ENCODE measurements at places on chromosomes 7 and 10.

- no peak for DNase-seq
Observed at GRCh38 chr10:128067691-128068397, 58.4 kb downstream of the MKI67 start.

- DNase-seq: no peak
Observed at GRCh38 chr10:97664282-97664850, 22.7 kb downstream of the AVPI1 start.

DNA sequence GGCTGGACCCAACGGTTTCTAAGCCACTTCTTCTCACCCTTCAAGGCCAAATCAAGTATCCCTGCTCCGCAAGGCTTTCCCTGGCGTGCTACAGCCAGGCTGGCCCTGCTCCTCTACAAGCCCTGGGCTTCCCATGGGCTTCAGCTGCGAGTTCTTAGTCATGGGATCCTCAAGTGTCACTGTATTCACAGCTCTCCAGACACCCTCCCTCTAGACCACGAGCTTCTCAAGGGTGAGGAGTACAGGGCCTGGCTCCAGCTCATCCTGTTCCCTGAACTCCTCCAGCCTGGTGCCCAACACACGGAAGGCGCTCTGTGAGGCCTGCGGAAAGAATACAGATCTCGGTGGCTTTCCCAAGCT lies 38.8 kb downstream of the FAM53B start:
- no peak for DNase-seq

GRCh38 chr10:8374334-8374733 lies 319.8 kb downstream of the GATA3 start:
- no peak for DNase-seq

DNA sequence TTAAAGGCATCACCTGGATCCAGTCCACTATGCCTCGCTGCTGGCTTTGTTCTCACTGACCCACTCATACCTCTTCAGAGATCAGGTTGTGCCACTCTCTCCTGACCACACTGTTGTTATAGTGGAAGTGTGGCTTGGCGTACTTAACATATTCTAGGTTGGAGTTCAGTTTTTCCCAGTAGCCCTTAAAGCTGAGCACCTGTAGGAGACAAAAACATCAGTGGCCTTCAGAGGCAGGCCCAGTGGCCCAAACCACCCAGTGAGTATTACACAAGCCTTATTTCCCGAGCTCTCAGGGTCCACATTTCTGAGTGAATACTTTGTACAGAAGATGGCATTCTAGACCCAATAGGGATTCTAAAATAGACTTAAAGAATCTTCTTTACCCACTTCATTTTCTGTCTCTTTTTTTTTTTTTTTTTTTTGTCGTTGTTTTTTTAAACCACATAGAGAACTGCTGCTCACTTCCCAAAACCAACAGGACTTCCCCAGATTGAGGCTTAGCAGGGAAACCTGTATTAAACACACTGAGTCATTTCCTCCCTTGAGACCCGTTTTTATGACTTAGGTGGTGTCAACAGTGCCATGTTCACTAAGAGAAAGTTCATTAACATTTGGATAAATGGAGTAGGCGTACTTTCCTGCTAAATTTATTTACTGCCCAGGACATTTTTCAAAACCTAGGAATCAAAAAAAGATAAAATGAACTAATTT lies 85.8 kb downstream of the GSAP start:
- peak; percentile 36 for DNase-seq

DNA sequence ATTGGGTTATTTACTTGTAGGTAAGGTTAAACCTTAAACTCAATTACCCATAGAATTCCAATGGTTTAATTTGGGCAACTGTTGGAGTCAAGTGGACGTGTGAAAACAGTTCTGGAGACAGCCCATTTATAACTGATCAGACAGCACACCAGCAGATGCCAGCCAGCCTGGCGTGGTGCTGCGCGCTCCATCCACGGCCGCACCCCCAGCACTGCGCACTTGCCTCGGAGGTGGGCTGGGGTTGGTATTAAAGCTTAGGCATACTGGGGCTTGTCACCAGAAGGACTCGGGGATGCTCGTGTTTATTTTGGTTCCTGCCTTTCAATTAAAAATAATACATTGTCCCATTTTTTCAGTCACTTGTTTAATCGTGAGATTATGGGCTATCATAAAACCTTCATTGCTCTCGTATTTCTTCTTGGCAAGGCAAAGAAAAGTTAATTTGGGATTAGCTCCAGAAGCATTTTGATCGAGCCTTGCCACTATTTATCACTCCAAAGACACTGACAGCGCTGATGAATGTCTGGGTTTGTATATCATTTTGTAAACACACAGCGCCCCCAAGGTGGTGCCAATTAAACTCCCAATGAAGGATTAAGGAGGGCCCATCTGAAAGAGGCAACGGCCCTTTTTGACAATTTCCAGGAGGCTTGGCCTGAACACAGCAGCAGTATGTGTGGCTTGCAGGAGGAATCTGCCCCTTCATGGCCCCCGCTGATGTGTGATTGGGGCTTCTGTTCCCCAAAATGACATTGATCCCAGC lies 204.5 kb upstream of the CXCL12 start:
- DNase-seq: no peak

DNA sequence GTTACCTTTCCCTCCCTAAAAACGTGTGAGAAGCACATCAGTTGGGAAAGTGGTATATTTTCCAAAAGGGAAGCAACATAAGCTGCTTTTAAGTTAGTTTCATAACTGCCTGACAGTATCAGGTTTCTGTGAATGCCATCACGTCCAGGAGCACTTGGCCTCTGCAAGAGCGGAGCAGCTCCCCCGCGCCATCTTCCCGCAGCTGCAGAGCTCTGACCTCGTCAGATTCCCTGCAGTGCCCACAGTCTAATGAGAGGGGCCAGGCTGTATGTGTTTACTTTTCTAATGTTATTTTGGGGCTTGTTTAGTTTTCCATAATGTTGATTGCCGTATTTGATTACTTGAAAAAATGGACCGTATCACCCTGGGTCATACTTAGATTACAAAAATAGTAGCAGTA lies 74.2 kb downstream of the MGMT start:
- DNase-seq: no peak

DNA sequence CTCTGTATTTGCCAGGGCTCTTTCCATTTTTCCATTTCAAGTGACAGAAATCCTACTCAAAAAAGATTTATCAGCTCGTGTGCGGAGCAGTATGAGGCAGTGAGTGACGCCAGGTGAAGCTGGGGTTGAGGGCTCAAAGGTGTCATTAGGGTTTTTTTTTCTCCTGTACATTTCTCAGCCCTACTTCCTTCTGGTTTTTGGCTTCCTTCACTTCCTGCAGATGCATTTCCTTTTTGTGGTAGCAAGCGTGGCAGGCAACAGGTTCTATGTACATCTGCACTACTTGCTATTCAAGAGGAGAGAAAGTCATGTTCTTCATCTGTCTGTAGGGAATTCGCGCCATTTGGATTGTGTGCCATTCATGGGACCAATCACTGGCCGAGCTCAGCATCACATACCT lies 52.8 kb upstream of the AOAH start:
- no peak for DNase-seq

- DNase-seq: no peak
Observed at GRCh38 chr10:21505711-21506278, 19.7 kb downstream of the SKIDA1 start.

GRCh38 chr10:11863353-11864109 lies 40.4 kb downstream of the PROSER2 start:
- peak; percentile 64 for DNase-seq

DNA sequence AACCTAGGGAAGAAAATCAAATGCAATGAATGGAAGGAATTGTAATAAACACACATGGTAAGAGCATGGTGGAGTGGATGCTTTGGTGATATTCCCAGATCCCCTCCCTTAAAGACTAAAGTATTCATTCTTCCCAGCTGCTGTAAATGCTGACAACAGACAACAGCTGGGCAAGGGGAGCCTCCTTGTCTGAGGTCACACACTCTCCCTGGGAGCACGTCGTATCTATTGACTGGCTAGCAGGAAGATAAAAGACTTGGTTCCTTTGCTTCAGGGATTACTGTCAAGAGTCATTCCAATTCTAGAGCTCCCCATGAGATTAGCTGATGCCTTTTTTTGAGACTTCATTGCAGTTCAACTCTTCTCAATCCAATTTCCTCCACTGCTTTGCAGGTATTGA lies 443.5 kb upstream of the ETV1 start:
- DNase-seq: no peak

- no peak for DNase-seq
Observed at GRCh38 chr7:94239661-94240234, 154.9 kb upstream of the COL1A2 start.

GRCh38 chr10:57977262-57977661 lies 290.4 kb downstream of the IPMK start:
- no peak for DNase-seq

DNA sequence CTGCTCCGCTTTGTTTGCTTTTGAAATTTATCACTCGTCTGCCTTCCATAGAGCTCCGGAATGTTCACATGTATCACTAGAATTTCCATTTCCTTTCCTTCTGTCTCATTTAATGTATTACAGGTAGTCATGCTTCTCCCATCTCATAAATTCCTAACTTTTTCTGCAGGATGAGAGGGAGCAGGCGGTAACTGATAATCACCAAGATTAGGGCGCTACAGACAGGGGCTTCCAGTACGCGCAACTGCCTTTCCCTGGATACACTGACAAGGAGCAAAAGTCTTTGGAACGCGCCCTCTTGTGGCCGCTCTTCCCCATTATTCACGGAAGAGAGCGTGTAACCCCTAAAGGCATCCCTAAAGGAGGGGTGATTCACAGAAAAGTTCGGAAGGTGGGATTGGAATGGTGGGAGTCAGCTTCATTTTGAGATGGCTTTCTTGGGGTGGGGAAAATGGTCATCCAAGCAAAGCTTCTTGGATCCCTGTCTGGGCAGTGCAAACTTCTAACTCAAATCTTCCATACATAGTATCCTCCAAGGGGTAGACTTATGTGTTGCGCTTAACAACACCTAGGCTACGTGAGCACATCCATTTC lies 6.5 kb downstream of the INHBA start:
- DNase-seq: peak; percentile 71

DNA sequence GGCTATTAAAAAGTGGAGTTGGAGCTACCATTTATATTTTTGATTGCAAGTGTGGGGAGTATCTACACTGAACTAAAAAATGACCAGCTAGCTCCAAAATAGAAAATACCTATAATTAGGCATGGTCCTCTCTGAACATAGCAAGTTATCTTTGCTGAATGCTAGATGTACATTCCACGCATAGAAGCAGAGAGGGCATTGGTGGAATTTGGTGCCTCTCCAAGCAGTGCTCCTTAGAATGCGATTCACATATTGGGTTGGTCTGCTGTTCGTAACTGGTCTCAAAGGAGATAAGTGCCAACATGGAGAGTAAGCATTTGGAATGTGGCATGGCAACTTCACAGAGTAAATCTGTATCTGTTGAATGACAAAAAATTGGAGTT lies 196.2 kb downstream of the PTN start:
- DNase-seq: no peak

GRCh38 chr7:39509436-39509835 lies 56.8 kb upstream of the YAE1 start:
- DNase-seq: no peak

DNA sequence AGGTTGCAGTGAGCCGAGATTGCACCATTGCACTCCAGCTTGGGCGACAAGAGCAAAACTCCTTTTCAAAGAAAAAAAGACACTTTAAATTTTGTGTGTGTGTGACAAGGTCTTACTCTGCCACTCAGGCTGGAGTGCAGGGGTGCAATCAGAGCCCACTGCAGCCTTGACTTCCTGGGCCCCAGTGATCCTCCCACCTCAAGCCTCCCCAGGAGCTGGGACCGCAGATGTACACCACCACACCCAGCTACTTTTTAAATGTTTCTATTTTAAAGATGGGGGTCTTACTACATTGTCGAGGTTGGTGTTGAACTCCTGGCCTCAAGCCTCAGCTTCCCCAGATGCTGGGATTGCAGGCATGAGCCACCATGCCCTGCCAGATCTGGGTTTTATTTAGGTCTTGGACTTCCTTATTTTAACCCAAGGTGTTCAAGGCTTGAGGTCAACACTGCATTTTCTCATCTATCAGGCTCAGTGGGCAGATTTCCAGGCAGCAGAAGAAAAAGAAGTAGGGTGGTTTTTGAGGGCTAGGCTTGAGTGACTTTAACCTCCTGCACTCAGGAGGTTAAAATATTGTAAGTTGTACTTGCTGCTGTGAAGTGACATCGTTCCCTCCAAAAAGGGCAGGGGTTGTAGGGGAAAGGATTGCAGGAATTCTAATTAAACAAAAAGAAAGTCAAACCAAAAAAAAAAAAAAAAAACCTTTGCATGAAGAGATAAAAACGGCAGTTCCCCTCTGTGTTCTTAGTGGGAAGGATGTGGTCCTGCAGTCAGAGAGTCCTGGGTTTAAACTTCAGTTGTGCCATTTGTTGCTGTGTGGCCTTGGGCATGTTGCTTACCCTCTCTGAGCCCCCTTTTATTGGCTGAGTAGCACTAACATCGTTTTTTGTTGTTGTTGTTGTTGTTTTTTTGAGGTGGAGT lies 71.5 kb downstream of the CARD11 start:
- peak; percentile 60 for DNase-seq

GRCh38 chr7:96401200-96401599 lies 79.3 kb upstream of the SLC25A13 start:
- DNase-seq: no peak

DNA sequence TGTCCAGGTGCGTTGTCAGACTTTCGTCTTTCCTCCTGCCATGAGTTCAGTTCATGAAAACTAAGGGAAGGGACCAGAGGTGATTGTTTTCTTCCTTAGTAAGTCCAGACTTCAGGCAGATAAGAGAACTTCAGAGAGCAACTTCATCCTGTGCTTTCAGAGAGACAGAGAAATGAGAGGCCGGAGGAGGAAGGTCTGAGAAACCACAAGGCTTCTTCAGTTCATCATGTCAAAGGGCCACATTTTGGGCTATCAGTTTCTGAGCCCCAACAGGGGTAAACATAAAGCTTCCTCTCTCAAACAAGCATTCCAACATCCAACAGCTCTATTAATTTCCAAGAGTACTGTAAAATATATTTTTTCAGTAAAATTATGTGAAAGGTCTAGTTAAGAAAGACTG lies 668.4 kb upstream of the NRP1 start:
- no peak for DNase-seq

GRCh38 chr10:122112625-122113160 lies 123.7 kb downstream of the TACC2 start:
- DNase-seq: no peak

- no peak for DNase-seq
Observed at GRCh38 chr7:107582875-107583274, 2.8 kb downstream of the BCAP29 start.

- DNase-seq: no peak
Observed at GRCh38 chr7:39924122-39924521, 25.9 kb upstream of the CDK13 start.

DNA sequence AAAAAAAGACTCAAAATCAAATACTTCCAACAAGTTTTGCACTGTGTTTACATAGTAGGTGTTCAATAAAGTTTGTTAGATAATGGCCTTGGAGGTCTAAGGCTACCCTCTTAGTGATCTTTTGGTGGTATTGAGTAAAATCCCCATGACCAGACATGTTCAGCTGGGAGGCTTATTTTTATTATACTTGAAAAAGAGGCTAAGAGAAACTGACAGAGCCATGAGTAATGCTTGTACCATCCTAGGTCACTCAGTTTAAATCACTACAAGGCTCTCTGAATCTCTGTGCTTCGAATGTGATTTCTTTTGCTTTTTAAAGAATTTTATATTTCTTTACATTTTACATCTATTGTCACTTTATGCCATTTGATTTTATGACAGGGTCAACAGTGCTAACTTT lies 90.5 kb downstream of the TWIST1 start:
- DNase-seq: no peak

GRCh38 chr10:10330418-10330817 lies 687.3 kb upstream of the CELF2 start:
- no peak for DNase-seq

GRCh38 chr10:4196183-4196582 lies 411.2 kb upstream of the KLF6 start:
- DNase-seq: no peak

Data from NAMALWA (cell line).